ENCODE measurements at places on chromosomes 2 and 18.

DNA sequence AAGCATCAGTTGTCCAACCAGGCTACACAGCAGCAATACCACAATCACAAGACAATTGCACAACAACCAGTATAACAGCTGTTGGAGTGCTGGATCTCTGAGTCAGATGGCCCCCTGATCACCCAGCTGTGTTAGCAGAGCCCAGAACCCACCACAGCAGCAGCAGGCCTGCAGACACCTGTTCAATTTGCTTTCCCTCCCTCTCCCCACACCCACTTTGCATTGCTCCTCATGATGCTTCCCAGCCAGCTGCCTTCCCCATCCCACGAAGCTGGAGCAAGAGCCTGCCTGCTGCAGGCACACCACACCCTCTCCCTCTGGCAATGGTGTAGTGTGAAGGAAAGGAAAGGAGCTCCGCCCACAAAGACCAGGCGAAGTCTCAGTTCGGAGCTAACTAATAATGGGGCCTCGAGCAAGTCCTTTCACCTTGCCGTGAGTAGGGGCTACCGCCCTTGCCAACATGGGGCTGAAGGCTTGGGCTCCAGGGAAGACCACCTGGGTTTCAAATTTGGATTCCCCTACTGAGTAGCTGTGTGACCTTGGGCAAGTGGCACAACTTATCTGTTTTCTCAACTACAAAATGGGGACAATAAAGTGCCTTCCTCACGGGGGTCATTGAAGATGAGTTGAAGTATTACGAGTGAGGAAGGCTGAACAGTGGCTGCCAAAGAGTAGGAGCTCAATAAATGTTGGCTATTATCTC is 19.4 kb upstream of the ZBTB7C start:
- no peak for DNase-seq

- peak; percentile 31 for DNase-seq
Observed at GRCh38 chr18:73975266-73975665, 172.4 kb downstream of the FBXO15 start.

DNA sequence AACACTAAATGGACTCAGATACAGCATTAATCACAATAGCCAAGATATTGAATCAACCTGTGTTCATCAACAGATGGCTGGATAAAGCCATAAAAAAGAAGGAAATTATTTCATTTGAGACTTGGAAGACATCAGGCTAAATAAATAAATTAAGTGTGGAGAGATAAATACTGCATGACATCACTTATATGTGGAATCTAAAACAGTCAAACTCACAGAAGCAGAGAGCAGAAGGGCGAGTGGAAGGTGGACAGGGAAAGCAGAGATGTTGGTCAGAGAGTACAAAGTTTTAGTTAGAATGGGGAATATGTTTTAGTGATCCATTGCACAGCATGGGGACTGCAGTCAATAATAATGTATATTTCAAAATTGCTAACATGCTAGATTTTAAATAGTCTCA is 207.2 kb downstream of the VAPA start:
- no peak for DNase-seq

GRCh38 chr2:163456953-163457743 is 278.7 kb downstream of the FIGN start:
- no peak for DNase-seq

DNA sequence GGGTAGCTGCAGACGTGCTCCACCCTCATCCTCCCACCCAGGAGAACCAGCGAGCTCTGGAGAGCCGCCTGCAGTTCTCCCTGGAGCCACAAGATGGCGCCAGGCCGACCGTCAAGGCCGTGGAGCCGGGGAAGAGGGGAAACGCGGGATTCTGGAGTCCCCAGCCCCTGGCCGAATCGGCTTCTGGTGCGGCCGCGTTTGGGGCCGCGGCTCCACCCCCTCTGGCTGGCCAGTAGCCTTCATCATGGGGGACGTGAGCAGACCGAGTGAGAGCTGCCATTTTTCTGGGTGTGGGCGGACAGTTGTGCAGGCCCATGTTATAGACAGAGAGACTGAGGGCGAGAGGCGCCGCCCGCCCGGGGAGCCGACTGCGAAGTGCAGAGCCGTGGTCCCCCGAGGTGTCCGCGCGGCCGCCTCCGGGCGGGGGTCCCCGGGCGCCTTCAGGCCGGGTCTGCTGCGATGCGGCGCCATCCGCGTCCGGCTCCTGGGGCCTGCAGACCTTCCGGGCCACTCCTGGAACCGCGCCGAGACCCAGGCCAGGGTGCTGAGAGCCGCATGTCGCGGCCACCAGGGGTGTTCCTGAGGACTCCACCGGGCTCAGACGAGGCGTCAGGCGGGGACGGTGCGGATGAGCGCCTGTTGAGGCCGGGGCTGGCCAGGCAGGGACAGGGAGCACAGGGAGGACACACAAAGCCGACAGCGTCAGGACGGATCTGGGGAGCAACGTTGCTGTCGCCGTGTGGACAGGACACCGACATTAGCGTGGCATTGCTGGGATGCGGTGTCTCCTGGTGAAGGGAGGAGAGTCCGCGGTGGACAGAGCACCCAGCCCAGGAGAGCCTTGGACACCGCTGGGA is 418.2 kb upstream of the HS6ST1 start:
- DNase-seq = peak; percentile 81

Data from stimulated activated CD8-positive, alpha-beta memory T cell treated with anti-CD3 and anti-CD28 coated beads, Interleukin-4, amount 100 ng/mL, for 48 hours (primary cell).